CD4-positive, alpha-beta T cell (primary cell): ENCODE measurements at places on chromosomes 6 and 20.

GRCh38 chr6:56582236-56582635 is 60.5 kb downstream of the DST start:
- DNase-seq, result no peak

DNA sequence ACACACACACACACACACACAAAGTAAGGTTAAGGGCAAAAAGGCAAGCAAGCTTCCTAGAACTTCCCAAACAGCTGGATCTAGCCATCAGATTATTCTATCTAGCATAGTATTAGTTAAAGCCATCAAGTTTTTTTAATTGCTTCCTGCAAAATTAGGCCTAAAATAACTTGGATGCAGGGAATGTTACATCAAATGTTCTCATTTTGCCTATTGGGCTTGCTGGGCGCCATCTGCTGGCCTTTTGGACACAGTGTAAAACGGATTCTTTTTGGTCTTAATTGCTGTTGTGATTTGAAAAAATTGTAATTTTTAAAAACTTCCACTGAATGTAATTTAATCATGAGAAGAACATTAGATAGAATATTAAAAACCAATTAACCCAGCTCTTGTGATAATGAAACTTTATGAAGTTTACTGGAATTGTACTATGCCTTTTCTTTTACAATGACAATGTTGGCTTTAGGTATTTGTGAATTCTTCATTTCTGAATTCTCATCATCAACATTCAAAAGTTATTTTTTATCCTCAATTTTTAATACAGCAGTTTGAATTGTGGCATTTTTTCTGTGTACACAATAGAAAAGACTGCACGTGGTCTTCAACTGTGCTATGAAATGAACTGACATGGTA is 6.8 kb downstream of the MKKS start:
- DNase-seq, result peak; percentile 41

GRCh38 chr20:33811776-33812151 is 616 bp downstream of the CHMP4B start:
- DNase-seq, result peak; percentile 46

DNA sequence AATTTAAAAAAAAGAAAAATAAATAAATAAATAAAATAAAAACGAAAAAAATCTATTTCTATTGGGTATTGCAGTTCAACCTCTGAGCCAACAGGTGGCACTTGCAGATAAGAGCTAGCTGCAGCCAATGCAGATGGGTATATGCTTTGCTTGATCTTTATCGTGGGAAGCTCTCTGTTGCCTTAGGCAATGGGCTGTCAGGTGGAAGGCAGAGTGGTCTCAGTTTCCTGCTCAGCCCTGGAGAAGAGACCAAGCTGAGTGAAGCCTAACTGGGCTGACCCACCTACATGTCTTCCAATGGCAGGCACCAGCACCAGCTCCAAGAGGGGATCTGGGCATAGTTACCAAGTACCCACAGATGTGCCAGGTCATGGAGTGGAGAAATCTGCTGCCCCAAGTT is 95.0 kb downstream of the AK9 start:
- DNase-seq, result peak; percentile 7

- peak; percentile 56 for DNase-seq
Observed at GRCh38 chr6:5302995-5303622, 41.8 kb downstream of the FARS2 start.

- DNase-seq, result no peak
Observed at GRCh38 chr6:116027801-116028200, 32.9 kb downstream of the FRK start.

DNA sequence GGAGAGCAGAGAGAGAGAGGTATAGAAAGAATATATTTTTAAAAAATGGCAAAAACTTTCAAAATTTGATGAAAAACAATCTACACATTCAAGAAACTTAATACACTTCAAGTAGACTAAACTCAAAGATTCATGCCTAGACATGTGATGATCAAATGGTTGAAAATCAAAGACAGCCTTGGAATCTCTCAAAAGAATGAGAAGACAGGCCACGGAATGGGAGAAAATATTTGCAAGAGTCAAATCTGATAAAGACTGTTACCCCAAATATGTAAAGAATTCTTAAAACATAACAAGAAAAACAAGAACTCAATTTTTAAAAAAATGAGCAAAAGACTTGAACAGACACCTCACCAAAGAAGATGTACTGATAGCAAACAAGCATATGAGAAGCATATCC is 49.7 kb downstream of the THEMIS start:
- DNase-seq, result no peak

DNA sequence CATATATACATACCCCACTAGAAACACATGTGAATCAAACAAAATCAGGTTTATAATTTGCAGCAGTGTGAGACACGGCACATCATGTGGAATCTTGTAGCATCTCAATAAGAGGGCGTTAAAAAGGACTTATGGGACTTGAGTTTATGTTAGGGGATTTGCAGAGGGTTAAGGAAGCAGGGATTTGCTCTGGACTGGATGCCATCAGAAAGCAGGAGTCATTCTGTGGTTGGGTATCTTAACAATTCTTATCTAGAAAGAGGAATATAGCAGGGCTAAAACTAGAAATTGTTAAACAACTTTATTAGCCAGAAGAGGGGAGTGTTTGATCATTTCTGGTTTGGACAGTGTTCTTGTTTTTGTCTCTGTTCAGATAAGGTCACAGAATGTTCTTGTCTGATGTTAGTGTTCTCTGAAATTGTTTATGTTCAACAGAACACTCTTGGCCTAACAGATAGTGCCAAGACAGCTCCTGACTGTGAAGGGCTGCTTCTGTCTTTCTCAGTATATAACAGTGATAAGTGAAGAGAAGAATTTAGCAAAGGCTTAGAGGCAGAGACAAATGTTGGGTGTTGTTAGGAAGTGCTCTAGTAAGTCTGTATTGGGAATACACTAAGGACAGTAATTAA is 39.2 kb downstream of the LIN28B start:
- no peak for DNase-seq

DNA sequence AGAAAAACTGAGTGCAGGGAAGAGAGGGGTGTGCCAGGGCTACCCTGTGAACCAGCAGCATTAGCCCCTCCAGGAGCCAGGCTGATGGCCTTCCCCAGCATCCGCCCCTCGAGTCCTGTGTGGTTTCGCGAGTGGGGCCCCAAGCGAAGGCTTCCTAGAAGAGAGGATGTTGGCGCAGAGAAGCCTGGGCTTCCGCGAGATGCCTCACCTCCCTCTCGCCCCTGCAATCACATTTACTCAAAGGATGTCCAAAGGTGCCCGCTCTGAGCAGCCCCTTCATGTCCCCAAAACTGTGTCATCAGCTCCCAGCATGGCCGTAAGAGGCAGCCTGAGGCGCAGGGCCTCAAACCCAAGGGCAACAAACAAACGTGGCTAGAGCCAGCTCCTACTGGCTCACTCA is 111.7 kb downstream of the PREX1 start:
- peak; percentile 17 for DNase-seq

DNA sequence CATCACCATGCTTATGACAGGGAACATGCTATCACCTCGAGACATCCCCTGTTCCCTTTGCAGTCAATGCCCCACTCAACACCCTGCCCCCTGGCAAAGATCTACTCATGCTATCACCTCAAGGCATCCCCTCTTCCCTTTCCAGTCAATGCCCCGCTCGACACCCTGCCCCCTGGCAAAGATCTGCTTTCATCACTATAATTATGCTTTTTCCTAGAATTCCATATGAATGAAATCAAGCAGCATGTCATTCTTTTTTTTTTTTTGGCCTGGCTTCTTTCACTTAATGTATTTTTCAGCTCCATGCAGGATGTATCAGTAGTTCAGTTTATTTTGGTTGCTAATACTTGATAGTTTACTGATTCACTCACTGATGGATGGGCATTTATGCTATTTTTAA is 554.9 kb downstream of the CDH26 start:
- no peak for DNase-seq

GRCh38 chr6:2988094-2988425 is 11.6 kb upstream of the NQO2 start:
- no peak for DNase-seq

DNA sequence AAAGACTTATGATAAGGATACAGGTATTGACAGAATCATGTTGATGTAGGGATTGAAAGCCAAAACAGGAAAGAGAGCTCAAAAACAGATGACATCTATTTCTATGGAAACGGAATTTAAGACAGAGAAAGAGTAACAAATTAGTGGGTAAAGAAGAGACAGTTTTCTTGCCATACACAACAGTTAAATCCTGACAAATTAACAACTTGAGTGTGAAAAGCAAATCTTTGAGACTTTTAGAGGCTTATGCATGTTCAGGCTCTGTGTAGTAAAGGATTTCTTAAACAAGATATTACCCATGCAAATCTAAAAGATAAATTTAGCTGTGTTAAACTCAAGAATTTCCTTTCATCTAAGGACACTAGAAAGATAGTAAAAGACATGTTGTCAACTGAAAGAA is 68.5 kb downstream of the SLC22A1 start:
- no peak for DNase-seq

DNA sequence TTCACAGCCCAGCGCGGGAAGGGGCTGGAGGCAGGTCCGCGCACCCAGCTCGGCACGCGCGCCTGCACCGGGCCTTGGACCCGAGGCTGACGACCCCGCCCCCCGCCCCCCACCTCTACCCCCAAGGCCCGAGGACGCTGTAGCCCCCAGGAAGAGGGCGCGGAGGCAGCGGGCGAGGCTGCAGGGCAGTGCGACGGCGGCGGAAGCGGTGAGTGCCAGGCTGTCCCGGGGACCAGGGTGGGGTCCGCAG is 1.2 kb downstream of the LIME1 start:
- DNase-seq, result no peak

DNA sequence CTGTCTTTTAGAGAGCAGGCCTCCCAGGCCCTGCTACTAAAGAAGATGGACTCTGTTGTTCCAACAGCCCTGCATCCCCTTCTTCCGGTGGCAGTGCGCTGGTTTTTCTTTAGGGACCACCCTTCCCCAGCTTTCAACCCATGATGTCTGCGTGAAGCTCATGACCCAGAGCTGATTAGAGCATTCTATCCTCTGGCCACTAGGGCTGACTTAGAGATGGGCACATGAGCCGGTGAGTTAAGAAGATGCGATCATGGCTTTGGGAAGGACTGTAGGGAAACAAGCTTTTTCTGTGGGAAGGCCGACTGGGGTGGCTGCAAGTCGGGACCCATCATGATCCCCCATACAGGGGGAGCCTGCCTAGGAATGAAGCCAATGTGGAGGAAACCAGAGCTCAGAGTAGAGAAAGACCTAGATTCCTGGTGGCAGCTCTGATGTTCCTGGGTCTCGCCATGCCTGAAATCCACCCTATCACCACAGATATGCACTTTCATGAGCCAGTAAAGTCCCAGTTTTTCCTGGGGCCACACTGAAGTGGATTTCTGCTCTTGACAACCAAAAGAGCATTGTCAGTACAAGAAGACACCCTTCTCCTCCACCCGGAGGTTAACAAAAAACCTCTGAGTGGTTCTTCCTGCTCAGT is 29.1 kb upstream of the STX16 start:
- no peak for DNase-seq

GRCh38 chr6:3026791-3027626 is 27.3 kb downstream of the NQO2 start:
- peak; percentile 15 for DNase-seq

DNA sequence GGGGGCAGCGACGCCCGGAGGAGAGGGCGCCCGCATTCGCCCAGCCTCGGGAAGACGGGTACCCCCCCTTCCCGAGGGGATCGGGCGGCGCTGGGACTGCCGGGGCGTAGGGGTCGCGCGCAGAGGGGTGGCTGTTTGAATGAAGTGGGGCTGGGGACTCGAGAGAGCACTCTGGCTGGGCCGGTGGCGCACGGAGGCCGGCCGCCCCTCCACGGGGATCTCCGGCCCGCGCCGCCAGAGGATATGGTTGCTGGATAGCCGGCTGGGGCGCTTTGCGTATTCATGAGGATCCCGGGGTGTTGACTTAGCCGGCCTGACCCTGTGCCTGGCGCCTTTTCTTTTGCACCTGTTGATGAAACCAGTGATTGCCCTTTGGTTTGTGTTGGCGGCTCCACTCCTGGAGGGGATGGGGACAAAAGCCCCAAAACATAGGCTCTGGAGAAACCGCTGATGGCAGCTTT is 469 bp downstream of the SYNJ2 start:
- peak; percentile 49 for DNase-seq

GRCh38 chr20:57207251-57207650 is 59.2 kb downstream of the BMP7 start:
- DNase-seq, result no peak

DNA sequence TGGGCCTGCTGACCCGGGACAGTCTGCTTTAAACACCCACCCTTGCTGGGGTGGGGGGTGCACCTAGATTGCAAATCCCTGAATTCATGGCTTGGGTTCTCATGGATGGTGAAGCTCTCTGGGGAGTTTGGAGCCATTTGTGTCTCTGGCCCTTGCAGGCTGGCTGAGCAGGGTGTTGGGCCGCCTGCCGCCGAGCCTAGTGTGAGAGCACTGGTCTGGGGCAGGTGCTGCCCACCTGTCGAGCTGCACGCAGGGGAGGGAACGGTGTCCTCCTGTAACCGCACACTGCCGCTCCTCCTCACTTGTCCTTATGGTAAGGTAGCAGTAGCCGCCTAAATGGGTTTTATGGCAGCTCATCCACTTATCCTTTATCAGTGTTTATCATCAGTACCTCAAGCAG is 143.9 kb downstream of the DTNBP1 start:
- no peak for DNase-seq

GRCh38 chr20:62165762-62166399 is 16.9 kb upstream of the MTG2 start:
- no peak for DNase-seq

- no peak for DNase-seq
Observed at GRCh38 chr6:42599558-42599957, 35.7 kb downstream of the UBR2 start.

DNA sequence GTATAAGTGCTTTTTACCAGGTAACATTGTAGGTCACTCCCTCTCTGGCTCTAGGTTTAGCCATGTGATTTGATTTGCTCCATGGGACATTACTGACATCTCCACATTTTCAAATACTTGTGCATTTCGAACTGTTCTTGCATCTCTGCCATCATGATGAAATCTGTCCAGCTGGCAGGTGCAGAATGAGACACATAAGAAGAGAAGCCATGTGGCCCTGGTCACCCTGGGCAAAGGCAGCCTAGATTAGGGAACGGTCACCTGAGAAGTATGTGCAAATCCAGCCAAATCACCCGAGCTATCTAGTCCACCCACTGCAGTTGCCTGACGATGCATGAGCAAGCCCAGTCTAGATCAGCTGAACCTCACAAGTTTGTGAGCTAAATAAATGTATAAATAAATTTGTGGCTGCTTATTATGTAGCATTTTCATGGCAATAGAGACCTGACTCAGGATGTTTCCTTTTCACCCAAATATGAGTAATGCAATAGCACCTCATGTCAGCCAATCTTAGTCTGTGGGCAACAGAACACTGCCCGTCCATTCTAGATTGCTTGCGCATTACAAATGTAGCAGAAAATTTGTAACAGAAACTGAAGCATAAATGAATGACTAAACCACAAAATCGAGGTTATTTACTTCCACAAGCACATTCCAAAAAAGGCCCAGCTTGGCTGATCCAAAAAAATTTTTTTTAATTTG is 115.2 kb downstream of the PAK5 start:
- DNase-seq, result no peak
